ENCODE measurements at places on chromosomes 1 and 21.

DNA sequence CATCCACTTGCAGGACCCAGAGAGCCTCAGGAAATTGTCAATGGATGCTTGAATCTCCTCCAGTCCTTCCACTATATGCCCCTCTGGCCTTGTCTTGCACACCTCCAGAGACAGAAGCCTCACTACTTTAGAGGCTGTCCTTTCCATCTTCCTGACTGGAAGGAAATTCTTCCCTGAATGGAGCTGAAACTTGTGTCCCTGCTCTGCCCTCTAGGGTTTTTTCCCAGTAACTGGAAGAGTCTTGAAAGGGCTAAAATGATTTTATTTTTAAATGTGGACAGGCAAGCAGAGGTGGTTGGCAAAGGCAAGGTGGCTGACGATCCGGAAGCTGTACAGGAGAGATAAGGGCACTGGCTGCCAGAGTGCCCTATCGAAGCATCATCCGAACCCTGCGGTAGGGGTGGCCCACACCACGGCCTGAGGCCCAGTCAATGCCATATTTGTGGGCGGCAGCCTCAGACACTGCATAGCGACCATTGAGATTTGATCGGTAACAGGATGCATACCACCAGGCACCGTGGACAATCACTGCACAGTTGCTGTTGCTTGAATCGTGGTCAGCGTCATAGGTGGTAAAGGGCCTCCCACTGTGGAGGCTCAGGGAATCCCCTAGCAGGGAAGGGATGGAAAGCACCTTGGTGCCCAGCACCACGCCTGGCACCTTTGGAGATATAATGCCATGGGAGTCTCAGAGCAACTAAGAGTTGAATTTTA is 2.3 kb upstream of the MAP3K6 start:
- no peak for DNase-seq

DNA sequence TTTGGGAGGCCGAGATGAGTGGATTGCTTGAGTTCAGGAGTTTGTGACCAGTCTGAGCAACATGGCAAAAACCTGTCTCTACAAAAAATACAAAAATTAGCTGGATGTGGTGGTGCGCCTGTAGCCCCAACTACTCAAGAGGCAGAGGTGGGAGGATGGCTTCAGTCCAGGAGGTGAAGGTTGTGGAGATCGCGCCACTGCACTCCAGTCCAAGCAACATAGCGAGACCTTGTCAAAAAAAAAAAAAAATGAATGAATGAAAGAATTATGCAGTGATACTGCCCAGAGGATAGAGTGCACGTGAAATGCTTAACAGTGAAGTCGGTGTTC is 429 bp upstream of the DPH2 start:
- DNase-seq, result no peak

- no peak for DNase-seq
These were observed 210.5 kb upstream of the GRIK3 start for GRCh38 chr1:37244815-37245214.

DNA sequence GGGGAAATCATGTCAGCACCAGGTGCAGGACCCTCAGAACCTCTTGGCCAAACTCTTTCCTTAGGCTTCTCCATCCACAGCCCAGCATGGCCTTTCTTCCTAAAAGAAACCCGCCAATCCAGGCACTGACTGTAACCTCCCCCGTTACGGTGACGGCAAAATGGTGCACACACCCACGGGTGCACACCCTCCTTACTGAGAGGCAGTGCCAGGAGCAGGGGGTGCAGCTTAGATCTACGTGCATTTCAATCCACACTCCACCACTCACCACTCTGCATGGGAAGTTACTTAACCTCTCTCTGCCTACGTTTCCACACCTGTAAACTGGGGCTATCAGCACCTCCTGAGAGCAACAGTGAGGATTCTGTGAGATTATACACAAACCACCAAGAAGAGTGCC is 31.0 kb downstream of the SUSD4 start:
- DNase-seq, result no peak

- DNase-seq, result no peak
These were observed 109.2 kb downstream of the TTLL7 start for GRCh38 chr1:83889707-83890106.

- DNase-seq, result no peak
These were observed 12.5 kb downstream of the AGRN start for GRCh38 chr1:1032424-1032823.

DNA sequence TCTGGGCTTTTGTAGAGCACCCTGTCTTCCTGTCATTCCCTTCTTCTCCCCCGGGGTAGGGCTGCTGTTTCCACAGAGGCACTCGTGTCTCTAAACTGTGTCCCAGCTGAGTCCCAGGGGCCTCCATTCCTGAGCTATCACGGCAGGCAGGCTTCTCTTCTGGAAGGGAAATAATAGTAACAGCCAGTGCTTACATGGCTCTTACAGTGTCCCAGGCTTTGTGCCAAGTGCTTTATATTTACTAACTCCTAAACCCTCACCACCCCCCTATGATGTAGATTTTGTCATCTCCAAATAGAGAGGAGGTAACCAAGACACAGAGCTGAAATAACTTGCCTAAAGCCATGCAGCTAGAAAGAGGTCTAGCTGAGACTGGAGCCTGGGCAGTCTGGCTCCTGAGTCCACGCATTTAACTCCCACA is 1.4 kb upstream of the CELF3 start:
- no peak for DNase-seq

DNA sequence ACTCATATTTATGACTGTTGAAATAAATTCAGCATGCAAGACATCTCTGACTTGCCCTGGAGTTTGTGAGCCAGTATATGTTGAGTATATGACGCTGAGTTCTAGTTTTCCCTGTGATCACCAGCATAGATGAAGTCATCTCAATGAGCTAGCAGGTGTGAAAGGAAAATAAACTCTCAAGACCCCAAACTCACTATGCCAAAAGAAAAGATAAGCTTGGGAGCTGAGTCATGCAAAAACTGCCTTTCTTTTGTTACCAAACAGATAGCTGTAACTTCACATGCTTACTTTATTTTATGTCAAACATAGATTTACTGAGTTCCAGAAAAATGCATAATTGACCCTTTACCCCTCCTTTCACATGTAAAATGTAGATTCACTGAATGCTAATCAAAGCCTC is 52.9 kb downstream of the SERBP1 start:
- DNase-seq, result no peak

DNA sequence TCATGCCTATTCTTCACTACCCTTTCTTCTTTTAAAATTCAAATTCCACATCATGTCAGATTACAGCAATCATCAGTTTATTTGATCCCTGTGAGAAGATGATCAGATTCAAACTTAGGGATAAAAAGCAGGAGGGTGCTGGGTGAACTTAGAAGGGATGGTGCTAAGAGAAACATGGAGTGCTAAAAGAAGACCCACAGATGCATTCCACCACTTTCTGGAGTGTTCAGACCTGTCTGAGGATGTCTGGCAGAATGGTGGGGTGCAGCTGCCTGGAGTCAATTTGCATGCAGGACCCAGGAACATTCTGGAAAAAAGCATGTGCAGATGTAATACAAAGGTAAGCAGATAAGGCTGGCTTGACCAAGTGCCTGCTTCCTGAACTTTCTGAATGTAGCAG is 372.9 kb upstream of the RUNX1 start:
- DNase-seq, result no peak

All from NCI-H1092 treated with DMSO at 0.1 percent for 48 hours (cell line).